ENCODE measurements at places on chromosomes 16 and 17.

GRCh38 chr16:740459-740763, 386 bp downstream of the CIAO3 start:
- no peak for DNase-seq

DNA sequence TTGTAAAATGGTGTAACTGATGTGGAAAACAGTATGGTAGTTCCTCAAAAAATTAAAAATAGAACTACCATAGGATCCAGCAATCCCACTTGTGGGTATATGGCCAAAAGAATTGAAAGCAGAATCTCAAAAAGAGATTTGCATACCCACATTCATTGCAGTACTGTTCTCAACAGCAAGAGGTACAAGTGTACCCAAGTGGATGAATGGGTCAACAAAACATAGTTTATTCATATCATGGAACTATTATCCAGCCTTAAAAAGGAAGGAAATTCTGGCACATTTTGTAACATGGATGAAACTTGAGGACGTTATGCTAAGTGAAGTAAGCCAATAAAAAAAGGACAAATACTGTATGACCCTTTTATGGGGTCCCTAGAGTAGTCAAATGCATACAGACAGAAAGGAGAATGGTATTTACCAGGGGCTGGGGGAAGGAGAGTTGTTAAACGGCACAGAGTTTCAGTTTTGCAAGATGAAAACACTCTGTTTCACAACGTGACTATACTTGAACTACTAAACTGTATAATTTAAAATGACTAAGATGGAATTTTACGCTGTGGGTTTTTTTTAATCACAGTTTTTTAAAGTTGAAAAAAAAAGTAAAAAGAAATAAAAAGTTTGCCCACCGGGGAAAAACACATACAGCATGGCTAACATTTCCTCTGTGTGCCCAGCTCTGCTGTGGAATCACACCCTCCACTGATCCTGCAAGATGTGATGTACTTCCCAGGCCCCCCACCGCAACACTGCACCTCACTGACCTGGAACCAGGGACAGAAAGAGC, 6.1 kb downstream of the TVP23A start:
- no peak for DNase-seq

- peak; percentile 55 for DNase-seq
Measured at GRCh38 chr17:36136439-36136838, 32.8 kb downstream of the CCL4 start.

DNA sequence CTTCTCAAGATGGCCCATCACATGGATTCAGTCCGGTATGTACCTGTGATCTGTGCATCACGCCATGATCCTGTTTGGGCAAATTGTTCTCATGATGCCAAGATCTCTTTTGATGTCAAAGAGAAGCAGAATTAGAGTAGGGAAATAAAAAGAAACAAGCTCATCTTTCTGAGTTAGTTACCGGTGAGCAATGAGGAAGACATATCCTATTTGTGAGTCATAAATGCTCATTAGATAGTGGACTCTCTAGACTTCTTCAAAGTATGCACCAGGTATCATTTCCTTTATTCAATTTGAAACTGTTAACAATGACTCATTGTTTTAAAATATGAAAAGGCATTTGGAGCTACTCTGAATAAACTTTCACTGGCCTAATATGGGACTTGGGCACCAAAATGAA, 8.0 kb upstream of the KRTAP4-12 start:
- no peak for DNase-seq

DNA sequence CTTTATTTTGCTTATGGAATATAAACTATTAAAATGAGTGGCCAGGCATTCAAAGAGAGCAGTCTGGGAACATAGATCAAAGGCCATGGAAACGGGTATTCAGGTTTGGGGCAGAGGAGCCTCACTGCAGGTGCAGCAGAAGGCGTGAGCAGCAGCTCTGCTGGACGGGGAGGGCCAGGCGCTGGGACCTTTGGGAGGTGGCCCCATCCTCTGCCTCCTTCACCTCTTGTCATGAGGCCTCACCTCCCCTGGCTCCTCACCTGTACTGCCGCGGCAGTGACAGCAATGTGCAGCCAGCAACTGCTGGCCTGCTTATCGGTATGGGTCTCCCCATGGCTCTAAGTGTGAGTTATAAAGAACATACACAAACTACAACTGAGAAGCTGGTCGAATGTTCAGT, 109.4 kb downstream of the CDK5R1 start:
- DNase-seq: no peak

DNA sequence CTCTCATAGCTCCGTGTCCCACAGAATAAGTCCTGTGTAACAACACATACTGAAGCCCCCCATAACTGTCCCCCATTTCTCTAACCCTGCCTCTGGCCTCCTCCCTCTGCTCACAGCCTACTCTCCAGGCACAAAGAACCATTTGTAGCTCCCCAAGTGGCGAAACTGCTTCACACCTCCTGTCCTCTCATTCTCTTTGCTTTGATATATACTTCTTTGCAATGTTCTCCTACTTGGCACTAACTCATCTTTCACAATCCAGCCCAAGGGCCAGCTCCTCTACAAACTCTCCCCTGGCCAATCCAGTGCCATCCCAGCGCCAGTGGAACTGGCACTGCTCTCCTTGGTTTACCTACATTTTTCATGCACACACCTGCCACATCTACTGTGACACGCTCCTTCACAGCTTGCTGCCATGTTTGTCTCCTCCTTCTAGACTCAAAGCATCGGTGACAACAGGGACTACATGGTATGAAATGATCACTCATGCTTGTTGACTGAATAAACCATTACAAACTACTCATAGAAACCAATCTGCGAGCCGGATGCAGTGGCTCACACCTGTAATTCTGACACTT, 12.8 kb downstream of the CYTH1 start:
- DNase-seq: no peak

GRCh38 chr16:29982560-29983419, 9.1 kb downstream of the TAOK2 start:
- DNase-seq: no peak

Measured in NCI-H2107 (cell line).